Nucleus accumbens (tissue), 56 donors: ENCODE measurements at places on chromosomes 4 and X.
A peak's percentile ranks its signal among the peaks of the same experiment; 100 is the strongest.

DNA sequence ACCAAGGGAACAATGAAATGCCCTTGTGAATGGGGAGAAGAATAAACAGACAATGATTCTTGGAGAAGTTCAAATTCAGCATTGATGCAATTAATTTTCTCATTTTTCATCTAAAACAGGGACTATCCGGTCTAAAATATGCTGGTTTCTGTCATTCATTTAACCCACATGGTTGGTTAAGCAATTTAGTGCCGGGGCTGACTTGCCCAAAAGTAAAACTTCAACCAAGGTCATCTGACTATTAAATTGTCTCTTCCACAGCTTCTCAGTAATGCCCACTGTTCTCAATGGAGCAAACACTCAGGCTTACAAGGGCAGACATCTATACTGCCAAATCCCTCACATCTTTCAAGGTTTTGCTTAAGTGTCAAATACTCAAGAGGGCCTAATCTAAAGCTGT lies 51.3 kb downstream of the ANXA10 start:
- no peak for DNase-seq

GRCh38 chr4:67909905-67910584 lies 26.2 kb upstream of the TMPRSS11D start:
- no peak for DNase-seq

DNA sequence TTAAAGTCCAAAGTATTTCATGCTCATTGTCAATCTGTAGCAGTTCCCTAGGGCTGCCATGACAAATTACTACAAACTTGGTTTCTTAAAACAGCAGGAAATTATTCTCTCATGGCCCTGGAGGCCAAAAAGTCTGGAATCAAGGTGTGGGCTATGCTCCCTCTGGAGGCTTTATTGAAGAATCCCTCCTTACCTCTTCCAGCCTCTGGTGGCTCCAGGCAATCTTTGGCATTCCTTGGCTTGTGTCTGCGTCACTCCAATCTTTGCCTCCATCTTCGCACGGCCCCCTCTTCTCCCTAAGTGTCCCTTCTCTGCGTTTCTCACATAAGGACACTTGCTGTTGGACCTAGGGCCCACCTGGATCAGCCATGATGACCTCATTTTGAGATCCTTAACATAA lies 170.4 kb downstream of the SMIM20 start:
- no peak for DNase-seq

DNA sequence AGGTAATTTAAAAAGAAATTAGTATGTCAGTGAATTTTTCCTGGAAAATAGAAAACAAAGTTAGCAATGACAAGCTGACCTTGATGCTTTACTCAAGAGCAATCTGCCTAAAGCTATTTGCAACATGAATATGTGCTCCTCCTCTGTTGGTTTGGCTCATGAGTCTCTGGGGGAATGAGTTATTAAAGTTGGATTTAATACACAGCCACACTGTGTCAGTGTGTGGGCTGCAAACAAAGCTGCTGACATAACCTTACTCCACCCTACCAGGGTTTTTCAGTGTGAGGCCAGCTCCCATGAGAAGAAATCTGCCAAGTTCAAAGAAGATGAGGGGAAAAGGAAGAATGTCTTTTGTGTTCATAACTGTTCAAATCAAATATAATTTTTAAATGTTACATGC lies 280.5 kb downstream of the TLL1 start:
- DNase-seq: no peak

- DNase-seq: no peak
These were observed 73.7 kb upstream of the STIM2 start for GRCh38 chr4:26786916-26787315.

DNA sequence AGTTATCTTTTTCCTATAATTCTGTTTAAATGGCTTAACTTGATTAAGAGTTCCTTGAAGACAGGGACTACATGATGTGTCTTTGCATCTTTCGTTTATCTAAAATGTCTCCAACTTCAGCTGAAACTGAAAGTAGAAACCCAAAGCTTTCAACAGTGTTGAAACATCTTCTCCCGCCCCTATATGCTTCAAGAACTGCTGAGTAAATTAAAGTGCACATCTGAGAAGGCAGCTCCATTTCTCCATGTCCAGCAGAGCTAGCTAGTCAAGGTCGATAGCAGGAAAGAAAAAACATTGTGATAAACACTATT lies 185.7 kb upstream of the TBL1X start:
- DNase-seq: no peak

GRCh38 chr4:55458611-55459010 lies 62.9 kb downstream of the TMEM165 start:
- no peak for DNase-seq

DNA sequence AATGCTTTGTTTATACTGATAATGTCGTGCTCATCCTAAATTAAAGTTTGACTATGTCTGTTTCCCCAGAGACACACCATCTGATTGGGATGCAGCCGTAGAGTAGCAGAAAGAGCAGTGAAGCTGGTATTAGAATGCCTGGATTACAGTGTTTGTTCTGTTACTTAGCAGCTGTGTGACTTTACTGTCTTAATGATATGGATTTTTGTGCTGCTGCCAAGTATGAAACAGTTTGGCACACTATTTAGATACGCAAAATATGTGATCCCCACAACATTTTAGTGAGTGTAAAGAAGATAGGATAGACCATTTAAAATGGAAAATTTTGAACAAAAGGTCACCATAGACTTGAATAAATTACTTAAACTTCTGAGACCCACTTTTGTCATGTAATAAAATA lies 1.2 kb upstream of the CHIC1 start:
- no peak for DNase-seq

GRCh38 chr4:172826346-172826745 lies 342.3 kb upstream of the GALNT7 start:
- no peak for DNase-seq

- DNase-seq: peak; percentile 13
These were observed 35.1 kb downstream of the BCOR start for GRCh38 chrX:40062525-40063155.

- no peak for DNase-seq
These were observed 5.5 kb downstream of the SAT1 start for GRCh38 chrX:23788521-23788920.

DNA sequence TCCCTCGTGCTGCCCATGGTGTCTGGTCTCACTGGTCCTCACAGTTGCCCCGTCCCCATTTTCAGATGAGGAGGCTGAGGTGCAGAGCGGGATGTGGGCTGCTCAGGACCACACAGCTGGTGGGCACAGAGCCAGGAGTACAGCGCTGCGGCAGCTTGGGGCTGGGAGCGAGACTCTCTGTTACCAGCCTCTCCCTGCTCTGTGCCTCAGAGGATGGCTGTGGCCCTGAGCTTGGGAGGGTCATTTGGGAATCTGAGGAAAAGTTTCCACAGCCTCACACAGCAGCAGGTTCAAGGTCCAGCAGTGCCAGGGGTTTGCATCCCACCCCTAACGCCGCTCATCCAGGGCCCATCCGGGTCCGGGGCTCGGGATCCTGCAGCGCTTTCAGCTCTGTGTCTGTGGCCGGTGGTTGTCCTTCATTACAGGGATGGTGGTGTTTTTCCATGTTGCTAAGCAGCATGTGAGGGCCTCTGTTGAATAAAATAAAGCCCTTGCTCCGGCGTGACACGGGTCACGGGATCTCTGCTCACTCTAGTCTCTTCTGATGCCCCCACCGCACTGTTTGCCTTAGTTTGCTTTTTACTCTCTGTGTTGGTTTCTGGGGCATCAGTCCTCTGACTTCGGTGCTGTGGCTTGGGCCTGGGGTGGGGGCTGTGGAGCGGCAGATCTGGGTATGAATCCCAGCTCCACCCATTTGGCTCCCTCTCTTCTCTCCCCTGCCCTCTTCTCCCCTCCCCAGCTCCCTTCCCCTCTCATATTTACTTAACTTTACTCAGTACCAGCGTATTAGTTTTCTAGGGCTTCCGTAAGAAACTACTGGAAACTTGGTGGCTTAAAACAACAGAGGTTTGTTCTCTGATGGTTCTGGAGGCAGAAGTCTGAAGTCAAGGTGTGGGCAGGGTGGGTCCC lies 6.5 kb downstream of the WFS1 start:
- DNase-seq: no peak

- DNase-seq: no peak
These were observed 136.7 kb upstream of the RPL34 start for GRCh38 chr4:108483650-108484049.

- DNase-seq: no peak
These were observed 14.8 kb upstream of the ADGRG2 start for GRCh38 chrX:19137067-19137466.

- no peak for DNase-seq
These were observed 21.4 kb downstream of the GALNTL6 start for GRCh38 chr4:171834640-171835039.

- DNase-seq: no peak
These were observed 242.1 kb downstream of the ADAMTS3 start for GRCh38 chr4:72326692-72327632.

DNA sequence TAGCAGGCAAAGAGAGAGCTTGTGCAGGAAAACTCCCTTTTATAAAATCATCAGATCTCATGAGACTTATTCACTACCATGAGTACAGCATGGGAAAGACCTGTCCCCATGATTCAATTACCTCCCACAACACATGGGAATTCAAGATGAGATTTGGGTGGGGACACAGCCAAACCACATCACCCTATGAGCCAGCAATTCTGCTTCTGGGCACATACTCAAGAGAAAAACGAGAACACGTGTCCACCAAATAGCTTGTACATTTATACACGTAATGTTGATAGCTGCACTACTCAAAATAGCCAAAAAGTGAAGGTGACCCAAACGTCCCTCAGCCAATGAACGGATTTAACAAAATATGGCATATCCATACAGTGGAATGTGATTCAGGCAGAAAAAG lies 94.5 kb upstream of the DHRSX start:
- no peak for DNase-seq

DNA sequence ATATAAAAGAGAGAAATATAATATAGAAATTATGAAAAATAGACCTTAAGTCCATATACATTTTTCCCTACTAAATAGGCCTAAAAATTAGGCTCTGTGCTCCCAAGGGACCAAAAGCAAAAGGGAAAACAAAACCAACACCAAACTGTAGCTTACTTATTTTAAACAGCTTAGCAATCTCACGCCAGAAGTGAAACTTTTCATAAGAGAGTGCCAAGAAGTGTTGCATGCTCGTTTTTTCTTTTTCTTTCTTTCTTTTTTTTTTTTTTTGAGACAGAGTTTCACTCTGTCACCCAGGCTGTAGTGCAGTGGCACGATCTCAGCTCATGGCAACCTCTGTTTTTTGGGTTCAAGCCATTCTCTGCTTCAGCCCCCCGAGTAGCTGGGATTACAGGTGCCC lies 250.4 kb downstream of the TMA16 start:
- no peak for DNase-seq

DNA sequence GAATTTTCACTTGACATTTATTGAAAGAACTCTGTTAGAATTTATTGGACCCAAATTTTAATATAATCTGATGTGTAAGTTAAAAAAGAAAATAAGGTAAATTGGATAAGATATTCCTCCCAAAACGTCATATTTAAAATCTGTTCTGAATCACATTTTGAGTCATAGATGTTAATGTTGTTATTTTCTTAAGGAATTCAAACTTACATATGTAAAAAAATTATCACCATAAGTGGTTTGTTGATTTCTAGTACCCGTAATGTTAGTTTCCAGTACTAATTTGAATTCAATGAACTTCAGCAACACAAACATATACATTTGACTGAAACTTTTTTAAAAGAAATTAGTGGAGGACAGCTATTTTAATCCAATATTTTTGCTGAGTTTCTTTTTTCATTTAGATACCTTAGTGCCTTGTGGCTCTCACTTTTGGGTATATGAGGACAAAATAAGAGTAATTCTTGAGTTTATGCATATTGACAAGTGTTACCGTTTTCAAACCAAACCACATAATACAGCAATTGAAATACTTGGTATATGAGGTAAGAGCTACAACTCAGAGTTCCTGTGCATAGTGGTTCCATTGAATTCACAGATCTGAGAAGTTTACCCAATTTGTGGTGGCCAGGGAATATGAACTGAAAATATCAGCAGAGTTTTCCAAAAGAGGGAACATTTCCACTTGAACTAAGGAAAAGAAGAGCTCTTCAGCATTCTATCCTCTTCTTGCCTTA lies 71.8 kb downstream of the C4orf46 start:
- DNase-seq: no peak

DNA sequence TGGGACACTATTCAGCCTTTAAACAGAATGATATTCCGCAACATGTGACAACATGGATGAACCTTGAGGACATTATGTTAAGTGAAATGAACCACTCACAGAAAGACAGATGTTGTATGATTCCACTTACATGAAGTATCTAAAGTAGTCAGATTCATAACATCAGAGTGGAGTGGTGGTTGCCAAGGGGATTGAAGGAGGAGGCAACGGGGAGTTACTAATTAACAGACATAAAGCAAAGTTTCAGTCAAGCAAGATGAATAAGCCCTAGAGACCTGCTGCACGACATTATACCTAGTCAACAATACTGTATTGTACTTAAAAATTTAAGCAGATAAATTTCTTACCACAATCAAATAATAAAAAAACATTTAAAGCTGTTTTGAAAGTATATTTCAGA lies 105.0 kb upstream of the NR0B1 start:
- DNase-seq: no peak

DNA sequence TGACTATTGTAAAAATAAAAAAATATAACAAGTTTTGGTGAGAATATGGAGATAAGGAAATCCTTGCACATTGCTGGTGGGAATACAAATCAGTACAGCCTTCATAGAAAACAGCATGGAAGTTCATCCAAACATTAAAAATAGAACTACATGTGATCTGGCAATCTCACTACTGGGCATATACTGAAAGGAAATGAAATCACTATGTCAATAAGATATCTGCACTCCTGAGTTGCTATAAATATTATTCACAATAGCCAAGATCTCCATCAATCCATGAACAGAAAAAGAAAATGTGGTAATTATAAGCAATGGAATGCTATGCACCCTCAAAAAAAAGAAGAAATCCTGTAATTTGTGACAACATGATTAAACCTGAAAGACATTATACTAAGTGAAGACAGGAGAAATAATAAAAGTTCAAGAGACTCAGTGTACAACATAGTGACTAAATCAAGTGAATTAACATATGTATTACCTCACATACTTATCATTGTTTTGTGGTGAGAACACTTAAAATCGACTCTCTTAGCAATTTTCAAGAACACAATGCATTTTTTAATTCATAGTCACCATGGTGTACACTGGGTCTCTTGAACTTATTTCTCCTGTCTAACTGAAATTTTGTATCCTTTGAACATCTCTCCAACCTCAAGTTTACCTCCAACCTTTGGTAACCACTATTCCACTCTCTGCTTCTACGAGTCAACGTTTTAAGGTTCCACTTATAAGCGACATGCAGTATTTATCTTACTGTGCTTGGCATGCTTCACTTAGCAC lies 1703.7 kb upstream of the AGA start:
- DNase-seq: no peak

- no peak for DNase-seq
These were observed 7.4 kb downstream of the PRPS2 start for GRCh38 chrX:12798601-12799000.

- peak; percentile 18 for DNase-seq
These were observed at the start of gene KCNIP4 for GRCh38 chr4:21948347-21949072. KCNIP4 (minus strand) TSS chr4:21948772.

- no peak for DNase-seq
These were observed 1417.9 kb downstream of the ADGRL3 start for GRCh38 chr4:62618042-62618441.

GRCh38 chrX:40240844-40241243 lies 143.1 kb upstream of the BCOR start:
- no peak for DNase-seq
